ENCODE measurements at places on chromosomes 13 and 19. TPM values are rescaled to one million over a fixed set of nuclear protein-coding genes. Genes with fewer than 3 reads are reported as not detected.

Gene SPRED3
- total RNA-seq, result 0.93 TPM

Gene RFPL4A
- not detected for total RNA-seq

Gene LIM2
- total RNA-seq, result not detected

Gene ZFR2
- total RNA-seq, result not detected

Gene ARHGEF1
- 129 TPM for total RNA-seq

Gene SIGLEC8
- 0.46 TPM for total RNA-seq

Gene METTL21C
- total RNA-seq, result not detected

Gene GAPDHS
- not detected for total RNA-seq

Gene KLK7
- total RNA-seq, result not detected

Gene FFAR2
- 0.46 TPM for total RNA-seq

Gene PNMA8A
- total RNA-seq, result 3.5 TPM

Gene NTF4
- total RNA-seq, result not detected

Gene TYROBP
- 490 TPM for total RNA-seq

Gene BRD4
- 32.2 TPM for total RNA-seq

Gene C19orf85
- total RNA-seq, result not detected

Gene DNAAF3
- not detected for total RNA-seq

Gene TNFRSF19
- total RNA-seq, result 2.4 TPM

Gene BSG
- total RNA-seq, result 521 TPM

Gene ZNF8
- 4.6 TPM for total RNA-seq

Gene PRSS57
- total RNA-seq, result not detected

Gene SOX1
- not detected for total RNA-seq

Gene TNFSF9
- 1.4 TPM for total RNA-seq

Gene ACP5
- 133 TPM for total RNA-seq

Gene APLP1
- total RNA-seq, result 10.1 TPM

Gene SULT2A1
- not detected for total RNA-seq

Gene KLK11
- total RNA-seq, result 21.6 TPM

Gene GJB2
- total RNA-seq, result 0.63 TPM

Gene CGB3
- not detected for total RNA-seq

Gene CNFN
- not detected for total RNA-seq

Gene OXGR1
- total RNA-seq, result 1.3 TPM

Gene SLC10A2
- not detected for total RNA-seq

Gene SYT3
- total RNA-seq, result not detected

Gene SOHLH2
- total RNA-seq, result not detected

Gene KCNN1
- total RNA-seq, result 0.12 TPM

Gene USHBP1
- total RNA-seq, result 2.4 TPM

Gene ZNF677
- 11.9 TPM for total RNA-seq

Gene VSTM1
- total RNA-seq, result not detected

Gene TMEM143
- 11.5 TPM for total RNA-seq

Gene KLK12
- not detected for total RNA-seq

Gene TPT1
- 3,407 TPM for total RNA-seq

Gene SPINT2
- total RNA-seq, result 30.6 TPM

Gene ZNF358
- total RNA-seq, result 36.5 TPM

All from omental fat pad (tissue), 4 donors.